Transverse colon (tissue), 4 donors: ENCODE measurements at places on chromosomes 6 and 20. TPM values are rescaled to one million over a fixed set of nuclear protein-coding genes. Genes with fewer than 3 reads are reported as not detected.

DNA sequence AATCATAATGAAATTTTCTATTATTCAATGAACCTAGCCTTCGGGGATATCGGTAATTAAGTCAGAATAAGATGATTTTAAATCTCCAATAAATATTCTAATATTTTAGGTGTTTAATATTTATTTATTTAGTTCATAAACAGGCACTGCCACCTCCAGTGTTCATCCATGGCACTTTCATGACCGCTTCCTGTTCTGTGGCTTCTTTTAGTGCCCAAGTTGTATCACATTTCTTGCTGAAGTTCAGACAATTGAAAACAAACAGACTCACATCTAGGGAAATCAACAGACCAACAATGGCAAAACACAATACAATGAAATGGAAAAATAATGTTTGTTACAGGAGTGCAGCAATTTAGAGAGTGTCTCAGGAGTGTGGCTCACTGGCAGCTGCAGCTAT, 26.0 kb downstream of the HDDC2 start:
- DNase-seq, result no peak

GRCh38 chr6:123333000-123333756, 303.6 kb downstream of the TRDN start:
- DNase-seq, result no peak

- no peak for DNase-seq
Measured at GRCh38 chr6:2804516-2804915, 37.1 kb downstream of the SERPINB1 start.

DNA sequence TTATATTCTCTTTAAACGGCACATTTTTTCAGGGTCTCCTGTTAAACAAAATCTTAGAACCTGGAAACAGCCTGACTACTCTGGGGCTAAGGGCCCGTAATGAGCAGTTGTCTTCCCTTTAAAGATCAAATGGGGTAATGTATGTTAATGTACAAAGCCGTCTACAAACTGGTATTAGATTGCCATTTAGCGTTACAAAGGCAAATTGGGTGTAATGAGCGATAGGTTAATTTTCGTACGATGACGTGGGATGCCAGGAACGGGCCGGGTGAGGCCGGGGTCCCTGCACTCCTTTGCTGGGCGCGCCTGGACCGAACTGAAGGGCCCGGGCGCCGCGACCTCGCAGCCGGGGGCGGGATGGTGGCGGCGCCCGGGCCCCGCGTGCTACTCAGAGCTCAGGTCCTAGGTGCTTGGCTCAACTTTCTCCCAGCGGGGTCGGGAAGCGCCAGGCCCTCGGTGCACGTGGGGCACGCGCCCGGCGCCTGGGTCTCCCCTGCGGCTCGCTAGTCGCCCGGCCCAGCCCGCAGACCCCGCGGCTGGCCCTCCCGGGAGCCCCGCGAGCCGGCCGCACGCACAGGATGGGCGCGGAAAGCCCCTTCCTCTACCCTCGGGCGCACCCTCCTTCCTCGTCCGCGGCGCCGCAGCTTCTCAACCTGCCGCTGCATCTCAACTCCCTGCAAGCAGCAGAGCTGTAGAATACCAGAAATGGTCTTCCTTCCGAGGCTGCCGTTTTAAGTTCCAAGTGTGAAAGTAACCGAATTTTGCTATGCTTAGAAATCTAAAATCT, 5.9 kb downstream of the NKX2-4 start:
- no peak for DNase-seq

DNA sequence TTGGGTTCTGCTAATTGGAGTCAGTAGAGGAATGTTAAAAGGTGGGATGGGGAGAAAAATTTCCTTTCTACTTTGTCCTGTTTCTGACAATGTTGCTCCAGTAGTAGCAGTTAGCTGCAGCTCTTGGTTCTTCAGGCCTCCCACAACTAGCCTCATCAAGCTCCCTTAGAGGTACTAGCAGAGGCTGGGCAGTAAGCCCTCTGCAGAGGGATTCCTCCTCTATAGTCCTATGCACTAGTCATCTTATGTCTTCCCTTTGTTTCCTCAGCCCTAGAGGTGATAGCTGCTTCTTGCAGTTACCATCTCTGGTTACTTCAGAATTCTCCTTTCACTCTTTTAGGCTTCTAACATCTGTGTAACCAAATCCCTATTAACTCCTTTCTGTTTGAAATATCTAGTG, 99.8 kb downstream of the FILIP1 start:
- no peak for DNase-seq

DNA sequence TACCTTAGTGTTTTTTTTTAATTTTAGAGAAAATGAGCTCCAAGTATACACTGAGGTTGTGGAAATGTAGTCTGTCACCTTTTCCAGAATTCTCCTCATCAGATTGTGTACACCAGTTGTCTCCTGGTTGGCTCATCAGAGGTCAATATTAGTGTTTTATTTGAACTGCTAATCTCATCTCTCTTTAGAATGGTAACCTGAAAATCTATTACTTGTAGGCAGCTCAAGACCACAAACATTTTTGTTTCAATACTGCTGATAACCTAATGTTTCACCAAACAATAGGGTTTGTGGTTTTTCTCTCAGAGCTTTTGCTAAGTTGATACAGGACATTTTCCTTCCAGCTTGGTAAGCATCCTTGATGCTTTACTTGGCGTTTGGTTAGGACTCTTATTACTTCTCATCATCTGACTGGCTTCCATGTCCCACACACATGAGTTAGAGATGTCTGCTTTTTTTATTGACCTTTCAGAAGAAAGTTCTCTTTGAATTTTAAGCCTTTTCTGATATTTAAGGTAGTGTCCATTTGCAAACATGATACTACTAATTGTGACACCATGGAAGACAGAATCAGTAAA, 15.1 kb downstream of the ADGRG6 start:
- no peak for DNase-seq

- DNase-seq, result no peak
Measured at GRCh38 chr6:11368760-11369159, 136.3 kb upstream of the NEDD9 start.

DNA sequence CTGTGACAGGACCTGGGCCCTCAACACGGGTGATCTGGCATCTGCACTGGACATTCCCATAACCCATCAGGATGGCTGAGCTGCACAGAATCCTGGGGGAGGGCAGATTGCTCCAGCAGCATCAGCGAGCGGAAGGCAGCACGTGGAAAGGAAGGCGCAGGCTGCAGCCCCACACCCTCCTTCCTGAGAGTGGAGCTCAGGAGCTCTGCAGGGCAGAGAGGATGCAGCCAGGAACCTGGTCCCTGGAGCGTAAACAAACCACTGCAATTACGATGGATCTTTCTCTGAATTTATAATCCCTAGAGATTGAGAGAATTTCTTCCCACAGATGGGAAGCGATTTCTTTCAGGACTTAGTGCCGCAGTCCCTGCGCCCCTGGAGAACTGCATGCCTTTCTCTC, 39.7 kb upstream of the EMILIN3 start:
- DNase-seq, result no peak

DNA sequence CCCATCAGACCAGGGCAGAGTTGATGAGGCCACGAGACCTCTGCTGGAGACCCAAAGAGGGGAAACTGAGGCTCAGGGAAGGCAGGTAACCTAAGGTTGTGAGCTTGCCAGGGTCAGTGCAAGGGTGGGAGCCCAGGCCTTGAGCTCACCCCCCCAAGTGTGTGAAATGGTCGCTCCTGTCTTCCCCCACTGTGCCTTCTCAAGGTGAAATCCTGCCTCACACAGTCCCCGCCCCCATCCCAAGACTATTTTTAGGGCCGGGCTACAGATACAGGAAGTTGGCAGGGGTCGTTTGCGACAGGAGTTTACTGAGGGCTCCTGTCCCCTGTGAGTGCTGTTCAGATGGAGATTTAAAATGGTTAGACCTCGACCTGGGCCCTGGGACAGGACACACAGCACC, 18.7 kb upstream of the GATA5 start:
- no peak for DNase-seq

GRCh38 chr6:118746825-118747174, 95.4 kb upstream of the CEP85L start:
- DNase-seq, result no peak

DNA sequence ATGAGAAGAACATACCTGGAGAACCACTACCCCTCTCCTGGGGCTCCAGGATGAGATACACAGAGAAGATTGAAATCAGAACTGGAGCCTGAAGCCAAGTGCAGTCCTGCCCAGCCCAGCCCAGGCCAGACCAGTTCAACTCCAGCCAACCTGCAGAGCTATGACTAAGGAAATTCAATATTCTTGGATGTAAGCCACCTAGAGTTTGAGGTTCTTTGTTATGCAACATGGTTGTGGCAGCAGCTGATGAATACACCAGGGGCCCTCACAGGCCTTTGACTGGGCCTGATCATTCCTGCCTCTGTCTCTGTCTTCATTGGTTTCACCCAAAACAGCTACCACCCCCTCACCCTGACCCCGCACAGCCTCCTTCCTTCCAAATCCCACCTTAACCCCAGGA, 167.8 kb downstream of the LRFN2 start:
- DNase-seq, result no peak

DNA sequence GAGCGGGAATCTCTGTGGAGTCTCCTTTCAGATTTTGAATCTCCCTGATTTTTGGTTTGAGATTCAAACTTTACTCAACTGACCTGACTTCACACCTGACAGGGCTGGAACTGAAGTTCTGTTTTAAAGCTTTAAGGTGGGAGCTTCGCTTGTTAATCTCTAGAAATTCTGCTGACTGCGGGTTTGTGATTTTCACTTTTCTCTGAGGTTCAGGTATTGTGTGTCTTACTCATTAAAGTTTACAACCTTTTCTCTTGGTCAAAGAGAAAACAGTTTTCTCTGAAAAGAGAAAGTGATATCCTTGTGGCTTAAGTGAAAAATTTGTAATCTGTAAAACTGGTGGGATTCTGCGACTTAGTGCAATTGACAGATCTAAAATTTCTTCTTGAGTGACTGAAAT, 20.7 kb upstream of the IGF2R start:
- no peak for DNase-seq

The C6orf62 gene
- total RNA-seq, result 39.3 TPM

The WFDC2 gene
- total RNA-seq, result 40.8 TPM

The SIRPB1 gene
- not detected for total RNA-seq

The SCAF8 gene
- total RNA-seq, result 32.4 TPM

The HTR1B gene
- total RNA-seq, result not detected

The SMAP1 gene
- 25.4 TPM for total RNA-seq

The ZNF322 gene
- 32.2 TPM for total RNA-seq

The RAMACL gene
- total RNA-seq, result 1.2 TPM
